ENCODE measurements at places on chromosomes 6 and 20. TPM values are rescaled to one million over a fixed set of nuclear protein-coding genes. Genes with fewer than 3 reads are reported as not detected.

DNA sequence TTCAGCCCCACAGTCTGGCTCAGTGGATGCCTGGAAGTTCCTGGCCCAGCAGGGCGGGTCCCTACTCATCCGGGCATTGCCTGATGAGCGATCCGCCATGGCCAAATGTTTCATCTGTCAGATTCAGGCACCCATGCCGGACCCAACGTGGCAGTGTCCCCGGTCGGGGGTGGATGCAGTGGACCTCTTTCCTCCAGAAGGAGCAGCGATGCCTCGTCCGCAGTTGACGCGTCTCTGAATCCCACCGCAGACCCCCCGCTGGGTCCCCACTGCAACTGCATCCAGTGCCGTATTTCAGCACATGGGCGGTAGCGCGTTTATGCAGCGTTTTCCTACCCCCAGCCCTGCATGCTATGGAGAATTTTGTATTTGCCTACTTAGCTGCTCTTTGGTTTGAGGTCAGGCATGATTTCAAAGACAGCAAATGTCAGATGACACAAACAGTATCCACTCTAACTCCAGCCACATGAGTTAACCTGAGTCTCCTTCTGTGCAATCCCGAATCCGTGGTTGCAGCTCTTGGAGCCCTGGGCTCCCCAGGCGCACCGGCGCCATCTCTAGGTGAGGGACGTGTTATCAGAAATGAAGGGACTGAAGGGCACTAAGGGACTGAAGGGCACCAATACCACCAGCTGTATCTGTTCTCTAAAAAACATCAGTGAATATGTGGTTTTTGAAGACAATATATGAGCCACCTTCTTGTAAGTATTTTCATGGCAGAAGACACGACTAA, 72.6 kb upstream of the THBS2 start:
- no peak for DNase-seq

The PKIG gene
- 38.5 TPM for total RNA-seq

The METTL24 gene
- not detected for total RNA-seq

- DNase-seq, result no peak
Measured at GRCh38 chr6:3331971-3332370, 73.2 kb downstream of the PSMG4 start.

DNA sequence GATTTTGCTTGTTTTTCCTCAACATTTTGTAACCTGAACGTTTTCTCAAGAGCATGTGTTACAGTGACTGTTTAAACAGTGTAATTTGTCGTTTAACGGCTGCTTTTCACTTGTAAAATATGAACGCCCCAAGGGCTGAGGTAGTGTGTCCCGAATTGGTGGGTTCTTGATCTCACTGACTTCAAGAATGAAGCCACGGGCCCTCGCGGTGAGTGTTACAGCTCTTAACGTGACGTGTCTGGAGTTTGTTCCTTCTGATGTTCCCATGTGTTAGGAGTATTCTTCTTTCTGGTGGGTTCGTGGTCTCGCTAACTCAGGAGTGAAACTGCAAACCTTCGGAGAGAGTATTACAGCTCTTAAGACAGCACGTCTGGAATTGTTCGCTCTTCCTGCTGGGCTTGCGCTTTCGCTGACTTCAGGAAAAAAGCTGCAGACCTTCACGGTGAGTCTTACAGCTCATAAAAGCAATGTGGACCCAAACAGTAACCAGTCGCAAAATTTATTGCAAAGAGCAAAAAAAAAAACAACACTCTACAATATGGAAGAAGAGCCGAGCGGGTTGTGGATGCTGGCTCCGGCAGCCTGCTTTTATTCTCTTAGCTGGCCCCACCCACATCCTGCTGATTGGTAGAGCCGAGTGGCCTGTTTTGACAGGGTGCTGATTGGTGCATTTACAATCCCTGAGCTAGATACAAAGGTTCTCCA, 25.1 kb upstream of the TRIM27 start:
- DNase-seq, result peak; percentile 41

GRCh38 chr6:96197241-96197640, 181.5 kb downstream of the FUT9 start:
- DNase-seq, result no peak

GRCh38 chr6:145225500-145225899, 509.8 kb downstream of the EPM2A start:
- DNase-seq, result no peak

The OVOL2 gene
- 0.17 TPM for total RNA-seq

- no peak for DNase-seq
Measured at GRCh38 chr6:167919349-167919748, 78.1 kb upstream of the KIF25 start.

- no peak for DNase-seq
Measured at GRCh38 chr6:75481394-75481793, 12.2 kb downstream of the FILIP1 start.

GRCh38 chr6:121838842-121839241, 403.4 kb downstream of the GJA1 start:
- DNase-seq, result peak; percentile 50

DNA sequence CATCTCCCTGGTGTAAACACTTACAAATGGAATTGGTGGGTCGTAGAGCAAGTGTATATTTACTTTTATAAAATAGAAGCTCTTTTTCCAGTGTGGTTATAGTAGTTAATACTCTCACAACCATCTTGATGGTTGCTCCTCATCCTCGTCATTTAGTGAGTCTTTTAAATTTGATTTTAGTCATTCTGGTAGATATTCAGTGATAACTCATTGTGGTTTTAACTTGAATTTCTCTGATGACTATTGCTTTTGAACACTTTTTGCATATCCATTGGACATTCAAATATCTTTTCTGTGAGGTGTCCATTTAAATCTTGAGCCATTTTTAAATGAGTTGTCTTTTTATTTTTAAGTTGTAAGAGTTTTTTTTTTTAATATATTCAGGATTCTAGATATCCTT, 189.2 kb upstream of the PHACTR1 start:
- no peak for DNase-seq

The UNC5CL gene
- 4.4 TPM for total RNA-seq

DNA sequence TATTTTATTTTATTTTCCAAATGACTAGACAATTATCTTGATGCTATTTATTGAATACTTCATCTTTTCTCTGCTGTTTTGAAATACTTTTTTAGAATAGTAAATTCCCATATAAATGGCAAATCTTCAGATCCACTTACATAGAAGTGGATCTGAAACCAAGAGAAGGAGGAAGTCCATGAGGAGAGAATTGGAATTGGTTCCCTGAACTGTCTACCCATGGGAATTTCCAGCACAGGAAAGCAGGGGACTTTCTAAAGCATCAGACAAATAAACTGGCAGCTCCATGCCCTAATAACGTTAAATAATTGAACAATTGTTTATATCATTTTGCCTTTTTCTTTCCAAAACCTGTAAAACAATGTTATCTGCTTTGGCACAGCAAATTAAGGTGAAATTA, 47.1 kb upstream of the PNRC1 start:
- no peak for DNase-seq

The NPBWR2 gene
- not detected for total RNA-seq

Data from Caki2 (cell line).